ENCODE measurements at places on chromosomes 12 and 14.

DNA sequence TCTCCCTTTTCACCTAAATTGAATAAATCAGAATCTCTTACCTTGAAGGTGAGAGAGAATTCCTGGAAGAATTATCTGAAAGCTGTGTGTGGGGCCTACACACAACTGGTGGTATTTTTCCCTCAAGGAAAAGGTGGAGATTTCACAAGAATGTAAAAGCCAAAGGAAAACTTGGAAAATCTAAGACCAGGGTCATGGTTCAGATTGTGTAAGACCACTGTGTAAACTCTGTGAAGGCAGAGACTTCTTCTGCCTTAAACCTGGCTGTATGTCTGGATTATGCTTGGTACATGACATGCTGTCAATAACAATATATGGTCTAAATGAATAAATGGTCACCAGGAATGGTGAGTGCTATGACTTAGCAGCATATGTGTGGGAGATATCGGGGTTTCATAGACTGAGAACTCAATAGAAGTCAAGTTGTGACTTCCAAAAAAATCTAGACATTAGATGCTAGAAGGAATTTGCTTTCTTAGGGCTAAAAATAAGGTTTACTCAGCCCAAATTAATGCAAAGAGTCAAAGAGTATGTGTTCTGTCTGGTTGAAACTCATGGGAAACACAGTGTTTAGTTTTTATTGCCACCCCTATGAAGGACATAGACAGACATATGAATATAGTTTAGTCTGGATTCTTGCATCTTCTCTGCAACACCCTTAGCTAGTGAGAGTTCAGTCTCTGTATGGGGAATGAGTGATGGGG, 163.7 kb downstream of the SNAPC1 start:
- no peak for DNase-seq

- no peak for DNase-seq
These were observed 343.9 kb downstream of the LRFN5 start for GRCh38 chr14:41950428-41951151.

- DNase-seq = no peak
These were observed 1.2 kb upstream of the NEMF start for GRCh38 chr14:49853572-49854375.

GRCh38 chr12:65495233-65495632, 216.8 kb downstream of the MSRB3 start:
- no peak for DNase-seq

DNA sequence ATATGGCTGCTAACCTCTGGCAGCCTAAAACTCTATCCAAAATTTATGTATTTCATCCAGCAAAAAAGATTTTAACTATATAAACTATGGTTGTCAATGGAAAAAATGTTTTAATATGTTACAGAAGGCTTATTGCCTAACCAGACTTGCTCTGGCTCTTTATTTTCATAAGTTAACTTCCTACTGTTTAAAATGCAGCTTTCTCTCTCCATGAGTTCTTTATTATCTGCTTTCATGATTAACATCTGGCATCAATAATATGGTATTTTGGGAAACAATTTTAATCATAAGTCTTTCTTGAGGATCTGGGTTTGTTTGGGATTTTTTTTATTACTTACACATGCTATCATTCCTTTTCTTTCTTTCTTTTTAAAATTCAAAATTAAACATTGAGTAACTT, 20.5 kb downstream of the KERA start:
- no peak for DNase-seq

GRCh38 chr12:26338586-26339572, 143.5 kb downstream of the SSPN start:
- no peak for DNase-seq

DNA sequence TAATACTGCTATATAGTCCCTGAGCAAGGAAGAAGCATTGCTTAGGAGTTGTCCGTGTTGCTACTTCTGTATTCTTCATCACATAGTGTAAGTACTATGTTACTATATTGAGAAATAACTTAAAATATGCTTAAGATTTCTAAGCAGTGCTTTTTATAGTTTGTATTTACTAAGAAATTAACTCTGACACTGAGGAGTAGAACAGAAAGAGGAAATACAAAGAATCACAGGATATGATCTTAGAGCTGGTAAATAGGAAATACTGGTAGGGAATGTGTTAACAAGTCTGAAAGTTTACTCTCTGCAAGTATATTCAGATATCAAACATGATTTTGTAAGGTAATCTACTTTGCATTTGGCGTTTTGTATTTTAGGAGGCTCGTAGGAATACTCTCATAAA, 15.5 kb downstream of the XPOT start:
- no peak for DNase-seq

GRCh38 chr12:3717283-3717898, 35.5 kb downstream of the CRACR2A start:
- no peak for DNase-seq

DNA sequence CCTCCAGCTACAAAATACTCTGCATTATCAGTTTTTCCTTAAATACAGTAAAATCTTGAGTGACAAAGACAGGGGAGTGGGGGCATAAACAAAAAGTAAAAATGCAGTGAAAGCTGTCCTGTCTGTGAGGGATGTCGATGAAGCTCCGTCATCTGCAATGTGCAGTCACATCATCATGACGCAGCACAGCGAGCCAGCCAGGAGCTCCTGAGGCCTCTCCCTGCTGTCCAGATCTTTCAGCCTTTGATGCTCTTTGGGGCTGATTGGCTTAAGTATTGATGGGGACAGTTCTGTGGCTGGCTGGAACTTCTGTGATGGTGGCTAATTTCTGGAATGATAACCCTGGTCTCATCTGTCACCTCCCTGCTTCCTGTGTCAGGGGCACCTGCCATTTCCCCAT, 54.6 kb upstream of the TRAF3 start:
- DNase-seq = no peak

DNA sequence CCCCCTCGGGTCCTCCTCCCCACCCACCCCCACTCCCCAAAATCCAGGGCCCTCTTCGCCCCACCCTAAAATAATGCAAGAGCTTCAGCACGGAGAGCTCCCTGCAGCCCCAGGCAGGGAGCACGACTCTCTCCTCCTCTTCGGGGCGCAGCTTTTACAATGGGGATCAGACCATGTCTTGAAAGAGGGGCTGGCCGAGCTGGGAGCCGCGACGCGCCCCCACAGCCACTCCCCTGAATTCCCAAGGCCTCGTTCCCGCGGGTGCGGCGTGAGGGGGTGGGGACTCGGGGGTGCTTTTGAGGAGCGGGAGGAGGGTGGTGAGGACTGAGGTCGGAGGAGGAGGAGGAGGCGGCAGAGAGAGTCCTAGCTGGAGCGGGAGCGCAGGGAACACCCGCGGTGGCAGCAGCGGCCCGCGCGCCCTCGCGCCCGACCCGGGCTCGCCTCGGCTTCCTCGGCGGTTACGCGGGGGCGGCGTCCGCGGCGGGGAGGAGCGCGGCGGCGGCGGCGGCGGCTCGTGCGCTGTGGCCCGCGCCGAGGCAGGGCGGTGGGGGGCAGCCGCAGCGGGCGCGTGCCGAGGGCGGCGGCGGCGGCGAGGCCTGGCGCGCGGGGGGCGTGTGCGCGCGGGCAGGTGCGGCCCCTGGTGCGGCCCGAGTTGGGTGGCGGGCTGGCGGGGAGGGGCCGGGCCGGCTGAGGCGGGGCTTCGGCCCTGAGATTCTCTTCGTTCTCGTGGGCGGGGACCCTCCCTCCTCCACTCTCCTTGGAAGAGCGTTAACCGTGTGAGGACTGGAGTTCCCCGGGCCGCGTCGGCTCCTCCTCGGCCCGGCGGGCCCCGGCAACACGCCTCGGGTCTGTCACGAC, at the start of gene ANKS1B:
ANKS1B (minus strand) TSS at position 666 of the 858 bp plus-strand sequence. CDS start 699 bp downstream, outside the sequence.
- no peak for DNase-seq

- no peak for DNase-seq
These were observed 195.5 kb downstream of the PPM1H start for GRCh38 chr12:62739266-62740015.

GRCh38 chr12:98229540-98229924, 285.9 kb upstream of the TMPO start:
- no peak for DNase-seq

- no peak for DNase-seq
These were observed 73.2 kb downstream of the SLC2A13 start for GRCh38 chr12:40032433-40033241.

DNA sequence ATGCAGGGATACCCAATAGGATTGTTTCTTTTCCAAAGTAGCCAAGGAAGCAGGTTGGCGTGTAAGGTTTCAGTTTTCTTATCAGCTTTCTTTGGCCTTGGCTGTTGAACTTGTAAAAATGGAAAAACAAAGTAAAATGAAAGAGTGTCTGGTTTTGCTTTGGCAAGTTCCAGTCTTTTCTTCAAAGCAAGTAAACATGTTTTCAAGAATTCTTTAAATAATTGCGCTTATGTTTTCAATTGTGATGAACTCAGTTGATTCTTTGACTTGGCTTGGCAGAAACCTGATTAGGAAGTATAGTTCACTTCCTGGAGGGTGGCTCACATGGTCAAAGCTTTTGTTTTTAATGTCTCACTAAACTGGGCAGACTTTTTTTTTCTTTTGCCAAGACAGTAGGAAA, 112.2 kb upstream of the USP44 start:
- DNase-seq = no peak

DNA sequence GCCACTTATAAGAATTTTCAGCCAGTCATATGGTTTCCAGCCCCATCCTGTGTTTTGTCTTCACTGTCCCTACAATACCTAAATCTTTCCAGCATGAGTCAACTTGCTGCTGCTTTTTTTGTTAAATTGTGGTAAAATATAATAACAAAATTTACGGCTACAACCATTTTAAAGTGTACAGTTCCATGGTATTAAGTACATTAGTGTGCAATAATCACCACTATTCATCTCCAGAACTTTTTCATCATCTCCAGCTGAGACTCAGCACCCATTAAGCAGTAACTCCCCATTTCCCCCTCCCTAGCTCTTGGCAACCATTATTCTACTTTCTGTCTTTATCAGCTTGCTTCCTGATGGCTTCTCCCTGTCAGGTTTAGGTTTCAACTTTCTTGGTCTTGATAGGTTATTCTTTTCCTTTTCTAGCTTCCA, 39.1 kb downstream of the FRS2 start:
- no peak for DNase-seq

DNA sequence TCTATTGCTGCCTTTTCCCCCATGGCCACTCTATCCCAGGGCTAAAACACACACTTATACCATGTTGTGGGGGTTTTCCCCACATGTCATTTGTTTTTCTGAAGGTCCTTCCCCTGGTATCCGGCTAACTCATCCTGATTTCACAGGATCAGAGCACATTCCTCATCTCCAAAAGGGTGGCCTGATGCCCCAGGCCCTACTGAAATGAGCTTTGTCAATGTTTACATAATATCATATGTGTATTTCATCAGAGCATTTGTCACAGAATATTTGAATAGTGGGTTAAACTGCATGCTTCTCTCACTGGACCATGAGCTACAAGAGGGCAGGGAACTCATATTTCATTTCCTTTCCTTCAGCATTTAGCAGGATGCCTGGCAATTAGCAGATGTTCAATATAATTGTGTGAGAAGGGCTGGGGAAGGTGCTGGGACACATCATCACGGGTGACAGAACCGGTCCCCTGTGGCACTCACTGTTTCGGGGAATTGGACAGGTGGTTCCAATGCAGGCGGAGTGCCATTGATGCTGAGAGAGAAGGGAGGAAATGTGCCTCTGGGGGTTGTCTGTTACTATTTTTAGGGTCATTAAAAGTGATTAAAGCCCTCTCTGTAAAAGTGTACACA, 26.8 kb downstream of the EMP1 start:
- no peak for DNase-seq

DNA sequence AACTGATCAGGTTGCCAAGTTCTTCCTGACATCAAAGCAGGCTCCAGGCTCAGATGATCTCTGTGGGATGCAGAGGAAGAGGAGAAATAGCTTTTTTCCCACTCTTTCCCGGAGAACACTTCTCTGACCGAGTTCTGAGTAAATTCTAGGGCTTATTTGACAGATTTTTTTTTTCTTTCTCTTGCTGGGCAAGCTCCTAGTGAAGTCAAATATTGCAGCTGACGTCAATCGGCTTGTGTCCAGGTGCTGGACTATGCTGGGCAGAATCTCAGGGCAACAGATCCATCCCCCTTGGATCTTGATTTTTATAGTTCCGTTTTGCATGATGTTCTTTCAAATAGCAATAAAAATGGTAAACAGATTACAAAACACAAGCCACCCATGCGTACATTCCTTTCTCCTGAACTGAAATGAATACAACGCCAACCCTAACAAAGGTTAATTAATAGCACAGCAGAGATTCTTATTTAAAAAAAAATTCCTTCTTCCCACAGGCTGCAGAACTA, 182.2 kb downstream of the NOVA1 start:
- no peak for DNase-seq

DNA sequence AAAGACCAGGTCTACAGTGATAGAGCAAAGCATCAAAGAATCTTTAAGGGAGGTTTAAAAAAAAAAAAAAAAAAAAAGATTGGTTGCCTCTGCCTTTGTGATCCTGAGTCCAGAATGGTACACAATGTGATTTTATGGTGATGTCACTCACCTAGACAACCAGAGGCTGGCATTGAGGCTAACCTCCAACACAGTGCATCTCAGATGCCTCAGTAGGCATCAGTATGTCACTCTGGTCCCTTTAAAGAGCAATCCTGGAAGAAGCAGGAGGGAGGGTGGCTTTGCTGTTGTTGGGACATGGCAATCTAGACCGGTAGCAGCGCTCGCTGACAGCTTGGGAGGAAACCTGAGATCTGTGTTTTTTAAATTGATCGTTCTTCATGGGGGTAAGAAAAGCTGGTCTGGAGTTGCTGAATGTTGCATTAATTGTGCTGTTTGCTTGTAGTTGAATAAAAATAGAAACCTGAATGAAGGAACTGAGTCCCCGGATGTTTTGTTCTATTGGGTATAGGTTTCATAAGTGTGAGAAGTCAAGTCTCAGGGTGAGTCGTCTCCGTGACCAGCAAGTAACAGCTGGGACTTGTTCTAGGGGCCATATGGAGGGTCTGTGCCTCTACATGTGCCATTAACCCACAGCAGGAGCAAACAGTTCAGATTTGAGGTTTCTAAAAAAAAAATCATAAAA, 9.3 kb downstream of the PEBP1 start:
- no peak for DNase-seq
